ENCODE measurements at places on chromosomes 12 and 14.

DNA sequence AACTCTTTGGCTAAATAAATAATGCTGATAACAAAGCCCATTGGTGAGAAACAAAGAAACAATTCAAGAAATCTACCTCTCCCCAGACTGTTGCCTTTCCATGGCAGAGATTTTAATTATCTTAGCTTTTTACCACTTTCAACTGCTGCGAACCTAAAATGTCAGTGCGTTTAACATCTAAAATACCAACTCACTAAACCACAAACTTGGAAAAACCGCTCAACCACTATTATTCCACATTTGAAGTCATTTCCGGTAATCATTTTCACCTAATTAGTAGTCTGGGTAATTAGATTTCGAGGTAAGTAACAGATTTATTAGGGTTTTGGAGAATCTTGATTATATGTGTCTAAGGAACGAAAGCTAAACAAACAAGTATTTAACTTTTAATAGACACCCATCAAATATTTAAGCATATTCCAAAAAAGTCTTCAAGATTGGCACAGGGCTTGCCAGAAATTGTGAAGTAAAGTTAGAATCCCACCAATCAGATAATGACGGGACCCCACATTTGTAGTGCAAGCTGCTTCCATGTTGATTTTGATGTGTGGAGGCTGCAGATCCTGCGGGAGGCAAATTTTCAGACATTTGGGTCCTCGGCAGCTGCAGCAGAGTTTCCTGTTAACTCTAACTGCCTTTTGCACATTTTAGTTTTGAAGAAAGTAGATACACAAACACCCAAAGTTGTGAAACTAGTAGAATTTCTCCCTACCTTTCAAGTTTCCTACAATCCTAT is 4.1 kb downstream of the OTX2 start:
- no peak for DNase-seq

DNA sequence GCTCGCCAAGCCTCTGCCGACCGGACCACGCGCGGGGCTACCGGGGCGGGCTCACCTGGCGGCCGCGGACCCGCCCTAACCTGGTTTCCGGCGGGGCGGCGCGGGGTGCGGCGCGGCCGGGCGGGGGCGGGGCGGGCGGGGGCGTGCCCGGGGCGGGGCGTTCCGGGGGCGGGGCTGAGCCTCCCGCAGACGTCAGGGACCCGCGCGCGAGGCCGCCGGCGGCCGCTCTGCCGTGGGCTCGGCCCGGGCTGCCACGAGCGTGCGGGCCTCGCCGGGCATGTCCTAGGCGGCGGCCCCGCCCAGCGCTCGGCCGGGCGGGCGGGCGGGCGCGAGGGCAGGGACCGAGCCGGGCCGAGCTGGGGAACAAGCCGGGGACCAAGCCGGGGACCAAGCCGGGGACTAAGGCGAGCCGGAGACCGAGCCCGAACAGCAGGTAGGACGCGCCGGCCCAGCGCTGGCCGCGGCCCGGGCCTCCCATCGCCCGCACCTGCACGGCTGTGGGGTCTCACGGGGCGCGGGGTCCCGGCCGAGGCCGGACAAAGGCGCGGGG is at the start of gene CEP170B:
TSS of gene CEP170B (plus strand) at position 188 of the 550 bp plus-strand sequence. CDS start 3,183 bp downstream, outside the sequence.
- DNase-seq = peak; percentile 50

- DNase-seq = peak; percentile 48
Observed at GRCh38 chr12:49662998-49663843, 39.9 kb downstream of the PRPF40B start.

- DNase-seq = no peak
Observed at GRCh38 chr12:26841085-26841484, 8.1 kb upstream of the ITPR2 start.

GRCh38 chr14:21356511-21356910 is 27.3 kb downstream of the SUPT16H start:
- no peak for DNase-seq

DNA sequence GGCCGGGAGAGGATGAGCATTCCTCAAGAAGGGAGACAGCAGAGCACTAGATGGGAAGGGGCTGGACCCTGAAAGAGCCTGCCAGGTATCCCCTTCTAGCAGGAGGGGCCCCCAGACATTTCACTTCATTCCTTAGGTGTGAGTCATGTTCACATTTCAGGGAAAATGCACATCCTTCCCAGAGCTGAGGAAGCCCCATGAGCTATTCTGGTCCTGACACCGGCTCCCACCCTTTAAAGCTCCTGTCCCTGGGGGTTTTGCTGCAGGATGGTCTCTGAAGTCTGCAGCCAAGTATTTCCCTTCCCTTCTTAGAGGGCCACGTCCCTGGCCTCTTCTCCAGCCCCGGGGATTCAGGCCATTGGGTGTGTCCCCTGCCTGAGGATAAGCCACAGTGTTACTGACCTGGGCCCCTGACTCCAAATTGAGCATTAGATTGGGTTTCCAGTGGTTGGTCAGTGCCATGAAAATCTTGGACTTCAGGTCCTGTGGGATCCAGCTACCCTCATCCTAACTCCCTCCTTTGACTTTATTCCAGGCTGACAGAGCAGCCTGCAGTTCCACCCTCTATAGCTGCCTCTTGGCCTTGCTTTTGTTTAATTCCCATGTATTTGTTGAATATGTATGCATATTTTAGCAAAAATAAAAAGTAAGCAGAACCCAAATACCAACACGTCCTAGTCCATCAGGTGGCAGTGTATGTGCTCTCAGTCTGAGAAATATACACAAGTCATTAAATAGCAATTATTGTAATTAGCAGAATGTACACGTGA is 267.1 kb downstream of the CACNA1C start:
- DNase-seq = no peak

- no peak for DNase-seq
Observed at GRCh38 chr12:1529228-1529861, 65.0 kb downstream of the FBXL14 start.

DNA sequence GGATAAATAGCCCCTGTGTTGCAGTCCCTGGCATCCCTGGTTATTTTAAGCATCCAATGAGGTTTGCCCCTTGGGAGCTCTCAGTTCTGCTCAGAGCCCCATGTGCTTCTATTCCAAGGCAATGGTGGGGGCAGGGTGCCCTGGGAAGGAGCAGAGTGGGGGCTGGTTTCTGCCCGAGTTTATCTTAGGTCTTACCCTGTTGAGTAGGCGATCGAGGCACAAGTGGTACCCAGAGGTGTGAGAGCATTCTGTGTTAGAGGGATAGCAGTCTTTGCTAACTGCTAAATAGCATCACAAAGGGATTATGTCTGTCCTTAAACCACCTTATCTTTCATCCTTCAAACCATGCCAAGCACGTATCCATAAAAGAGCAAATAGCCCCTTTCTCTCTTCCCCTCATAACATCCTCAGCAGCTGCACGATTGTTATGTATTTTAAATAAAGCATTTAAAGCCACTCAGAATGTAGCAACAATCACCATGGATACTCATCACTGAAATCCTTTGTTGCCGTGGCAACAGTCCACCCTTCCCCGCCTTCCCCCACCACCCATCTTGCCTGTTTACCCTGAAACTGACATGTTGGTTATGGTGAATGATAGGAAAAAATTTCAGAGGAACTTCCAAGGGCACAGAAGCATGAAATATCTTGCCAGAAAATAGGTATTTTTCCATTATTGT is 139.3 kb downstream of the PTPN11 start:
- no peak for DNase-seq

DNA sequence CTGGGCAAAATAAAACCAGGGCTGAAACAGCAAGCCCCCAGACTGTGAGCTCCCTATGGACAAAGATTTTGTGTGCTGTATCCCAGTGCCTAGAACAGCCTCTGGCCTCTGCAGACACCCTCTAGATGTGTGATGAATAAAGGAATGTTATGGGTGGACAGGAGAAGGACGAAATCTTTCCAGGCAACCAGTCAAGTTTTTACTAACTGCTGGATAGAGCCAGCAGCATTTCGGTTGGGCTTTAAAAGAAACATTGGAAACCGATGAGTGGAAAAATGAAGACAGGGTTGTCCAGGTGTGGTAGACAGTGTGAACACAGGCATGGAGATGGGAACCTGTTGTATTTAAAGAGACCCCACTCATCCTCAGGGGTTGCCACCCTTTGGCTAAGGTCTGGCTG is 4.0 kb downstream of the CHGA start:
- no peak for DNase-seq

GRCh38 chr14:89537911-89538310 is 120.9 kb upstream of the FOXN3 start:
- no peak for DNase-seq

GRCh38 chr12:99383258-99383657 is 264.3 kb upstream of the GARIN6 start:
- DNase-seq = no peak

GRCh38 chr12:49534731-49535278 is 4.0 kb upstream of the KCNH3 start:
- no peak for DNase-seq

DNA sequence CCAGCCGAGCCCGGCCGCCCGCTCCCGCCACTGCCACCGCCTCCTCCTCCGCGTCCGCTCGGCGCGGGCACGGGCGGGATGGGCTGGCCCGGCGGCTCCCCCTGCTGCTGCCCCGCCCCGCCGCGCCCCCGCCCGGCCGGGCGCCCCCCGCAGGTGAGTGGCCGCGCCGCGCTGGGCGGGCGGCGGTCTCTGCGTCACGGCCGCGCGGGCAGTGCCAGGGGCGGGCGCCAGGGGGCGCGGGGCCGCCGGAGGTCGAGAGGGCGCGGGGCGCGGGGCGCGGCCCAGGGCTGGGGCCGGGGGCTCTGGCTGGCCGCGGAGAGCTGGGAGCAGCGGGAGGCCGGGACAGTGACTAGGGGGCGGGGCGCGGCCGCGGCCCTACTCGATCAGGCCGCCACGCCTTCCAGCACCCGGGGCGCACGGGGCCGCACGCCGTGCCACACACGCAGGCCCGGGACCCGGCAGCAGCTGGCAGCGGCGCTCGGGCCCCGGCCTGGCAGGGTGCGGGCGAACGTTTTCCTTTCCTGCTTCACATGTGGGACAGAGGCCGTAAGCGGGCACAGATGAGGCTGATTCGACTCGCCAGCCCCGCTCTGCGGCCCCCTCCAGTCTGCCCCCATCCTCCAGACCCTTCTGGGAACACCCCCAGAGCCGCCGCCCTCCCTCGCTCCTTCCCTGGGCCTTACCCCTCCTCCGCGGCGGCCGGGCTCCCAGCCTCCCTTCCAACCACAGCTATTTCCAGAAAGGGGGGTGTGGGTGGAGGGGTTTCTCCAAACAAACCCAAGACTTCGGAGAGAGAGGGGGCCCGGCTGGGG is 2.4 kb upstream of the TNS2 start:
- peak; percentile 80 for DNase-seq

DNA sequence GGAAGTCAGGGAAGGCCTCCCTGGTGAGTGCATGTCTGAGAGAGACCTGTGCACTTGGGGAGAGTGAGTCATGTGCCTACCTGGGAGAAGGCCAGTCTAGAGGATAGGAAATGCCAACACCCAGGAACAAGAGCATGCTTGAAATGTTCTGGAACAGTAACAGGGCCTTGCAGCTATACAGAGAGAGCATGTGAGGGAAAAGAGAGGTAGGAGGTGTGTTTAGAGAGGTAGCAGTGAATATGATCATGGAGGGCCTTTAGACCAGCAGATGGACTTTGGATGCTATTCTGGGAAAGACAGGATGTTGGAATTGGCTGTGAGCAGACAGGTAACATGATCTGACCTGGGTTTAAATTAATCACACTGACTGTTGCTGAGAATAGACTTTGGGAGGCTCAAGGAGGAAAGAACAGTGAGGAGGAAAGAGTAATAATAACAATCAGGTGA is 1143.6 kb downstream of the FLRT2 start:
- DNase-seq = no peak

DNA sequence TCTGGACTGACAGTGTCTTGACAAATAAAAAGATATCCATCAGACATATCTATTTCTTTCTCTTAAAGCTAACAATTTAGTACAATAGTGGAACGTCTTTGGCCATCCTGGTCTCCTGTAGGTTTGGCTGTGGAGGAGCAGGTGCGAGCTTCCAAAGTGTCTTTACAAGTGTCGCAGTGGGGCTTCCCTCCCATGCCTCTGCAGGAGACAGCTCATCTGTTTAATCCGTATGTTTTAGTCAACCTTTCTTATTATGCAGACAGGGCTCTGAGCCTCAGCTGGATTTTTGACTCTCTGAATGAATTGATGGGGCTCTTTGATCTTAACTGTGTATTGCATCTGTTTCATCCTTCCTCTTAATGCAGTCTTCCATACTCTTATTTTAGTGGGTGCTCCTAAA is 57.5 kb downstream of the RMST start:
- no peak for DNase-seq

- DNase-seq = no peak
Observed at GRCh38 chr14:89108608-89109007, 284.2 kb downstream of the TTC8 start.

- DNase-seq = no peak
Observed at GRCh38 chr12:38883629-38884134, 21.7 kb downstream of the CPNE8 start.

GRCh38 chr14:65879248-65880009 is 466.9 kb downstream of the FUT8 start:
- DNase-seq = no peak

DNA sequence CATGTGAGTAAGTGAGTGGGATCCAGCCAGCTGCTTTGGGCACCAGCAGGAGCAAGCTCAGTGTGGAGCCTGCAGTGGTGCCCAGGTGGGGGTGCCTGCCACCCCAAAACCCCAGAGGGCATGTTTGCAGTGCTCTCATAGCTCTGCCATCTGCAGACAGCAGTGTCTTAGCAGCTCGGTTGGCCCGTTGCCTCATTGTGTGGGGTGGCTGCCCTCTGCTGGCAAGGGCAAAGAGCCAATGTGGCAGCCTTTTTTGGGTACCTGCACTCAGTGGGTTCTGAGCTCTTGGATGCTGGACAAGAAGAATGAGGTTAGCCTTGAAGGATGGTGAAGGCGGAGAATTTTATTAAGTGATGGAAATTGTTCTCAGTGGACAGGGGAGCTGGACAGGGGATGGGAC is 52.3 kb downstream of the NEUROD4 start:
- DNase-seq = peak; percentile 42

DNA sequence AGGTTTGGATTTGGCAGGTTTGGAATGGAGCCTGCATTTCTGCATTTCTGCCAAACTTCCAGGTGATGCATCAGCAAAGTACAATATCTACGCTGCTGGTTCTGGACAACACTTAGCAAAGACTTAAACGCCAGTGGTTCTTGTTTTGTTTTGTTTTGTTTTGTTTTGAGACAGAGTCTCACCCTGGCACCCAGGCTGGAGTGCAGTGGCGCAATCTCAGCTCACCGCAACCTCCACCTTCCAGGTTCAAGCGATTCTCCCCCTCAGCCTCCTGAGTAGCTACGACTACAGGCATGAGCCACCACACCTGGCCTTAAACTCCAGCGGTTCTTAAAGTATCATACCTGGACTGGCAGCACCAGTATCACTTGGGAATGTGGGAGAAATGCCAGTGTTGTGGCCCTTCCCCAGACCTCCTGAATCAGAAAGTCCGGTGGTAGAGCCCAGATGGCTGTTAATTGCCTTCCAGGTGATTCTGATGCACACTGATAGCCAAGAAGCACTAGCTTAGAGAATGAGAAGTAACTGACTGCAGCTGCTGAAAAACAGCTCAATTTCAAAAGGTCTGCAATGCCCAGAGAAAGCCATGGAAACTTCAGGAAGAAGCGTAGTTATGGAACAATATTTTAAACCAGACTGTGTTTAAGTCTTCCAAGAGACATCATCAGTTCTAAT is 114.8 kb upstream of the FOXN3 start:
- no peak for DNase-seq

Data from activated B cell treated with CpG ODN at 0.5 μM for 24 hours (primary cell).